Fibroblast of mammary gland (primary cell): ENCODE measurements at places on chromosomes 5 and 9.

- no peak for DNase-seq
Observed at GRCh38 chr5:2001300-2001699, 118.6 kb upstream of the IRX4 start.

DNA sequence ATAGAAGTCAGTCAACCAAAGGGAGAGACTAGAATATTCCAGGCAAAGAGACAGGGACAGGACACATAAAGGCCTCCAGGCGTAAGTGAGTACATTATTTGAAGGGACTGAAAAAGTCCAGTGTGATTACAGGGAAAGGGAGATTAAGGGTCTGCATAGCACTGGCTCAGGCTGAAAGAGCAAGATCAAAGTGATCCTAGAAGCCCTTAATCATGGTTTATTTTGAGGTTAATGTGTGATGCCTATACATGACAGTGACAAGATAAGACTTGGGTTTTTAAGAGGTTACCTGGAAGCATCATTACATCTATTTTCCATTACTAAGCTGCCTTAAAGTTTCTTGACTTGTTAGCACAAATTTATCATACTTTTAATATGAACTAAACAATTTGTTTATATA is 25.8 kb downstream of the LMBRD2 start:
- no peak for DNase-seq

DNA sequence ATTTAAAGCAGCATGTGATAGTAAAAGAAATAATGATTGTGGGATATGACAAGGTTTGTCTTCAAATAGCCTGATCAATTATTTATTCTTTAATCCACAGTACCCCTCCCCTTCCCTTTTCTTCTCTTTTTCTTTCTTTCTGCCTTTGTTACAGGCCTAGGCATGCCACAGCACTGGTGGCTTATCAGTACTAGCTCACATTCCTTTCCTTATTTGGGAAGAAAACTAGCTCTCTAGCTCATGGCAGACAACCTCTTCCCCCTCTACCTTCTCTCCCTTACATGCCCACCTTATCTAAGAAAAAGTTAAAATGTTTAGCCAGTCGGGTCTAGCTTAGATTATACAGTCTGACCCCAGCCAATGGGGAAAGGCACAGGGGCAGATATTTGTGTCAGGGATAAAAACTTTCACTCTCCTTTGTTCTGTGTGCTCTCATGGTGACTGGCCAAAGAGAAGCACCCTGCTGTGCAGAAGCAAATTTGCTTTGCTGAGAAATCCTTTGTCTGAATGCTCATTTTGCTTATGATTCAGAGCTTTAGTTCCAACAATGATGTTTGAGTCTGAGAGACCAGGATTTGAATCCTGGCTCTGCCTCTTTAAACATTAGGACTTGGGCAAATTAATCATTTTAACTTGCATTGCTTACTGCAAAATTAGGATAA is 75.8 kb upstream of the CDH12 start:
- DNase-seq = no peak

- no peak for DNase-seq
Observed at GRCh38 chr9:5422276-5422675, 15.4 kb downstream of the PLGRKT start.

GRCh38 chr5:11596657-11597071 is 307.6 kb downstream of the CTNND2 start:
- no peak for DNase-seq

DNA sequence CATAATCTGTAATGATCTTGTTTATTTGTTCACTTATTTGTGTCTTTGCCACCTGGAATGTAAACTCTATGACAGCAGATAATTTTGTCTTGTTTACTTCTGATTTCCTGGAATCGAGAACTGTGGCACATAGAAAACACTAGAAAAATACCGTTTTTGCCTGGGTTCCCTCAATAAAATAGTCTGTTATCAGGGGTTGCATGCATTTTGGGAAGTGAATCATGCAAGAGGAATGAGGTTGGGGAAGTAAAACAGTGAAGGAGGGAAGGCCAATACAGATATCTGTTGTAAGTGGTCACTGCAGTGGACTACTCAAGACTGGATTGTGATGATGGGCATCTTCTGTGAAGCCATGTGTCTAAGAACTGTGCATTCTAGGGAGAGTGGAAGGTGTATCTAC is 45.2 kb upstream of the IL6ST start:
- DNase-seq = no peak

GRCh38 chr5:56232538-56232937 is 592 bp downstream of the ANKRD55 start:
- no peak for DNase-seq

DNA sequence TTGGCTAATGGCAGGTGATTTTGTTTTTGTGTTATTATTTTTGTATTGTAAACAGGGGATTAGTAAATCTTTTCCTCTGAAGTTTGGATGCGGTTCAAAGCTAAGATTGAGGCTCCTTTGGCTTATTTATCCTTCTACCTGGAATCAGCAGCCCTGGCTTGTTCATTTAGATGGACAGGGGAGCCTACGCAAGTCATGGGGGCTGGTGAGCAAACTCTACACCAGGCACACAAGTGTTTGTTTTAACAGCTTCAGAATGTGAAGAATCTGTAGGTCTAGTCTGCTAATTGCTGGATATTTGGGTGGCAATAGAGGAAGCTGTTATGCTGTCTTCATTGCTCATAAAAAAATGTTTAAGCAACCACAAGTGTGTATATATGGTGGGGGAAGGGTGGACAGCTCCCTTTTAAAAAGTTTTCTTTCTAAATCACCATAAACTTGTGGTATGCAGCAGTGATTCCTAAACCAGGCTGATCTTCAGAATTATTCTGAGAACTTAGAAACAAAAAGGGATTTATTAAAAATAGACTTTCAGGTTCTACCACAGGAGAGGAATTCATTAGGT is 20.7 kb downstream of the ZNF462 start:
- DNase-seq = peak; percentile 29

DNA sequence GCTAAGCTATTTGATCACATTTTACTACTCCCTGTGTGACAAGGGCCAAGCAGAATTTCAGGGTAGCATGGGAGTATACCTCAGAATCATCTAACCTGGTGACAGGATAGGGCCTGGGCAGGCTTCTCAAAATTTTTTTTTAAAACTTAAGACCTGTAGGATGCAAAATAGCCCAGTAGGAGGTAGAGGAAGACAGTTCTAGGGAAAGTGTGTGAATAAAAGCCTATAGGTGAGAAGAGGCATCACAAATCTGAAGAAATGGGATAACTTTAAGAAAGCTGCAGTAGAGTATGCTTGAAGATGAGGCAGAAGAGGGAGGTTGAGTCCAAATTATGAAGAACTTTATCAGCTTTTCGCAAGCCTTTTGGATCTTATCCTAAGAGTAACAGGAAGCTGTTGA is 32.3 kb downstream of the CNTRL start:
- DNase-seq = no peak

GRCh38 chr5:136374003-136374402 is 8.7 kb upstream of the TRPC7 start:
- DNase-seq = peak; percentile 18

DNA sequence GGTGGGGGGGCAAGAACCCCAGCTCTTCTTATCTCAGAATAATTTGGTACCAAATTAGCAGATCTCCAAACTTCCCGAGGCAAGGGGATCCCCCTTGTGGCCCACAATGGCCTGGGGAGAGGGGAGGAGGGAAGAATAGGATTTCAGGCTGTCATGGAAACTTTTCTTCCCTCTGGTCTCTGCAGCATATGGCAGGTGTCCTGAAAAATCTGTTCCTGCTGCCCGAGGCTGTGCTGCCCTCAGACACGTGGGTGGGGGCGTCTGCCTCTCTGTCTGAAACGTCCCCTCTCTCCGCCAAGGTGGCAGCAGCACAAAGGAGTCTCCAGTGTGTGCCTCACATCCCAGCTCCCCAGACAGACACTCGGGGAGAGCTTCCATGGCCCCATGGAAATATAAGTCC is 34.0 kb downstream of the CCNJL start:
- no peak for DNase-seq

GRCh38 chr5:169037466-169037865 is 263.5 kb downstream of the SLIT3 start:
- DNase-seq = no peak

DNA sequence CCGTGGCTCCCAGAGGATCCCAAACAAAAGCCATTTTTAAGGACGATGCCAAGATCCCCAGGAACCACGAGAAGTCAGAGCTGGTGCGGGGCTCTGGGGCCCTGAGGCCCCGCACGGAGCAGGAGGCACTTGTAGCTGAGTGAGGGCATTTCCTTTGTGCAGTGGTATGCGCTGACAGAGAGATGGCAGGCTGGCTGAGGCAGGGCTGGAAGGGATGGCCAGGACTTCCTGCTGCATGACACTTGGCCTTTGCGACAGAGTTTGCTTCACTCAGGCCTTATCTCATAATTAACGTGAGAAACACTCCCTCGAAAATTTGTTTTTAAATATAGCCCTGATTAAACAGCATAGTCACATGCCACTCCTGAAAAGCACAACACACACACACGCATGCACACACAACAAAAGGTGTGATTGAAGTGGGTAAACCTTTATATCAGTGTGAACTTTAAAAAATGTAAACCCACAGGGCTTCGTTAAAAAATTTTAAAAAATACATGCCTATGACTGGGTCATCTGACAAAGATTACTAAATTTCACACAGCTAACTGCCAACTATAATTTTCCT is 536.6 kb downstream of the PDE4D start:
- no peak for DNase-seq

GRCh38 chr9:6413365-6414246 is 607 bp downstream of the UHRF2 start:
- peak; percentile 6 for DNase-seq

- no peak for DNase-seq
Observed at GRCh38 chr5:114953565-114953964, 216.1 kb downstream of the TRIM36 start.

DNA sequence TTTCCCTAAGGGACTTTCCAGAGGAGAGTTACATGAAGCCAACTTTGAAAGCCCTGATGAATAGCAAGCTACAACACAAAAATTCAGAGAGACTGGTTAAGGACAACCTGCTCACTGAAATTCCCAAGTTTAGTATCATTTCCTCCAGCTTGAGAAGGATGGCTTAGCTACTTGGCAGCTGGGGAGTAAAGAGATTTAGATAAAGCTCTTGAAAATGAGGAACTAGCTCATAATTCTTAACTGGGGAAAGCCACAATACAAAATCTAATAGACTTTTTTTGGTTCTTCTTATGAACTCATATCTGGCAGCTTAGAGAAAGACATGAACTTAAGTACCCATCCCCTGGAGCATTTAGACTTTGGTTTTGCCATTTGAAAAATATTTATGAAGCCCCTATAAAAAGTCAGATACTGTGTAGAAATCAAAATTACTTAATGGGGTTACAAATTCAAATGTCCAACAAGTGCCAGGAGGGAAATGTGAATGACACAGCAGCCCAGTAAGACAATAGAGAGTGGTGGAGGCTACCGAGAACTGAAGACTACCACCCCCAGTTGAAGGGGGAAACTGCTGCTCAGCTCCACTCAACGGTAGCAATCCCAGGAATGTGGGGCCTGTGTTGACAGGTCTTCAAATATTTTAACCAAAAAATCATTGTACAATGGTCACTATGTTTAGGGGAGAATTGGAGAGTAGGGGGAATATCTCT is 79.4 kb upstream of the ADRB2 start:
- DNase-seq = no peak

DNA sequence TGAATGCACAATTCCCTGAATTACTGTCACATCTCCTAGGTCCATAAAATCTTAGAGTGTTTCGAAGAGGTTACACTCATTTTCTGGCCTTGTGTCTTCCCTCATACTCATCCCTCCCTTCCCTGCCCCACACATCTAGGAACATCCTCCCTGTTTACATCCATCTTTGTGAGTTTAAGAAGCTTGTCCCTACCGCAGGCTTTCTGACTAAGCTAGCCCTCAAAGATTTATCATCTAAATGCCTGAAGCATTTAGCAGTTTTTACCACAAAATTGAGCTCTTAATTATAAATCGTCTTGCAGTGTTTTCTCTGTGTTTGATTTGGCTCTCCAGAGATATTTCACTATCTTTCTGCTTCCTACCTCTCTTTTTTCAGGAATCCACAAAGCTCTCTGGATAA is 374.8 kb downstream of the KIAA0825 start:
- DNase-seq = peak; percentile 52
